NCI-H1436 treated with DMSO at 0.1 percent for 48 hours (cell line): ENCODE measurements at places on chromosomes 2 and 18.

GRCh38 chr2:168798076-168798887 is 4.2 kb upstream of the NOSTRIN start:
- no peak for DNase-seq

- no peak for DNase-seq
Observed at GRCh38 chr2:46148369-46148736, 148.9 kb upstream of the EPAS1 start.

DNA sequence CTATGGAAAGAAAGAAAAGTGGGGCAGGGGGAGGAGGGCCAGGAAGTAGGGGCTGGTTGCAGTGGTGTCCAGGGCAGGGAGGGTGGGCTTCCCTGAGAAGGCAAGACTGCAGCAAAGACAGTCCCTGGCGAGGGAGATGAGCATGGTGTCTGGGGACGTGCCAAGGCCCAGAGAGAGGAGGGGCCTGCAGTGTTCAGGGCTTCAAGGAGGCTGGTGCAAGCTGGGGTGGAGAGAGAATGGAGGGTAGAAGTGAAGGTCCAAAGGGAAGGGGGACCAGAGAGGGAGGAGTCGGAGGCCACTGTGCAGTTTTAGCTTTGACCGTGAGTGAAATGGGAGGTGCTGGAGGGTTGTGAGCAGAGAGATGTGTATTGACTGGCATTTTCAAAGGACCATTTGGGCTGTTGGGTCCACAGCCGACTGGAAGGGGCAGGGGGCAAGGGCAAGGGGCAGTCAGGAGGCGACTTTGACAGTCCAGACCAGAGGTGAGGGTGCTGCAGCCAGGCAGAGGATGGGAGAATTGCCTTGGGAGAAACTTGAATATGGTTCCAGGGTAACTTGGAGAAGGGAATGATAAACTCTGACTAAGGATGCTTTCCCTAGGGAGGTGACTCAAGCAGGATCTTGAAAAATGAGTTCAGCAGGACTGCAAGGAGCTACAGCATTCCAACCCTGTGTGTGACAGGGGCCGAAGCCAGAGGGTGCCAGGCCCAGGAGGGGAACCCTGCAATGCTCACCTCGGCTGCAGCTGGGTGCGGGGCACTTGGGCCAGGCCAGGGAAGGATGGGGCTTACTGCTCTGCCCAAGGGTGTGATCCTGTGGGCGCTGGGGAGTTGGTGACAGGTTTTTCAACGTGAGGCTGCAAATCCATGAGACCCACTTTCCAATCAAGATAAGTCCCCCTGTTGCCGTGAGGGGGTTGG is 177.1 kb upstream of the HAAO start:
- DNase-seq, result no peak

DNA sequence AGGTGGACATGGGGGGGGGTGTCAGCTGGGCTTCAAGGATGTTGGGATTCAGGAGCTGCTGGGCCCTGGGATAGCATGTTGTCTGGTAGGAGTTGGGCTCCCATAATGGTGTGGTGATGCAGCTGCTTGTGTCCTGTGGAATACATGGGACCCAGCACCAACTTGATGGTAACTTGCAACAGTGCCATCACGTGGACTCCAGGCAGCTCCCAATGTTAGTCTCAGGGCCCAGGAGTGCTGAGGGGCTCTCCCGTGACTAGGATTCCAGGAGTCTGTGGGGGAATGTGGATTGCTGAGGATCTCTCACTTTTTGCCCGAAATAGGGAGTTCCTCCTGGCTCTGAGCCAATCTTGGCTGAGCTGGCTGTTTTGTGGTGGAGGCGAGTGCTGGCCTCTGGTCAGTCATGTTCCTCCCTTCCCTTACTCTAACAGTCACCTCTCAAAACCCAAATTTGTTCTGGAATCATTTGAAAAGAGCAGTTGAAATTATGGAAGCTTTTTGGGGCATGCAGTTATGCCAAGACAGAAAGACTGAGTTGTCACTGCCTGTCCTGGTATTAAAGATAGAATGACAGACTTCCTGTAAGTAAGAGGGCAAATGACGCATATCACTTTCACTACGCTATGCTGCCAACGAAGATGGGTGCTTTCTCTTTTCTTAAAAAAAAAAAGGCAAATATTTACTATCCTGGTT is 607.1 kb downstream of the ADCYAP1 start:
- no peak for DNase-seq

- DNase-seq, result no peak
Observed at GRCh38 chr18:51279367-51279984, 82.0 kb upstream of the MEX3C start.

GRCh38 chr2:33116799-33117198 is 170.0 kb downstream of the LTBP1 start:
- DNase-seq, result no peak

DNA sequence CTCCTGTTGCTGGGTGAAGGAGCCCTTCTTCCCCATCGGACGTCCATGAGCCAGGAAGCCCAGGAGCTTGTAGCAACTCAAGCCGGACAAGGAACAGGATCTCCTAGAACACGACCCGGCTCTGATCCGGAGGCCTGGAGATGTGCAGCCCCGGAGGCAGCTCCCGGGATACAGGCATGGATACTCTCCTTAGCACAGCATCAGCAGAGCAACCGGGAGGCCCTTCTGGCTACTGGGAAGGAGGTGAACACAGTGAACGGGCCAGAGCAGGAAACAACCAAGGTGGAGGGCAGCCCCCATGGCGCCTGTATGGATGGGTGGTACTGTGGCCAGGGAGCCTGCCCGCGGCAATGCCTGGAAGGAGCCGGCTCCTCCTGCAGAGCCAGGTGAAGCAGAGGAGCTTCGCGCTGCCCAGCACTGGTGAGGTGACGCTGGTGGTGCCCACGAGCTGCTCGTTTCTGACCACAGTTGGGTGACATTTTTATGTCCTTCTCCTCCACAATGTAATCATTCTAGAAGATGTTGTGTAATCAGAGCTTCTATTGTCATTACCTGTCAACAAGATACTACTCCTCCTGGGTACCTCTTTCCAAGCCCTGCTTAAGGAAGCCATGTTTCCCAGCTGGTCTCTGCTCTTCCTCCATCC is 94.3 kb downstream of the TWIST2 start:
- DNase-seq, result no peak

DNA sequence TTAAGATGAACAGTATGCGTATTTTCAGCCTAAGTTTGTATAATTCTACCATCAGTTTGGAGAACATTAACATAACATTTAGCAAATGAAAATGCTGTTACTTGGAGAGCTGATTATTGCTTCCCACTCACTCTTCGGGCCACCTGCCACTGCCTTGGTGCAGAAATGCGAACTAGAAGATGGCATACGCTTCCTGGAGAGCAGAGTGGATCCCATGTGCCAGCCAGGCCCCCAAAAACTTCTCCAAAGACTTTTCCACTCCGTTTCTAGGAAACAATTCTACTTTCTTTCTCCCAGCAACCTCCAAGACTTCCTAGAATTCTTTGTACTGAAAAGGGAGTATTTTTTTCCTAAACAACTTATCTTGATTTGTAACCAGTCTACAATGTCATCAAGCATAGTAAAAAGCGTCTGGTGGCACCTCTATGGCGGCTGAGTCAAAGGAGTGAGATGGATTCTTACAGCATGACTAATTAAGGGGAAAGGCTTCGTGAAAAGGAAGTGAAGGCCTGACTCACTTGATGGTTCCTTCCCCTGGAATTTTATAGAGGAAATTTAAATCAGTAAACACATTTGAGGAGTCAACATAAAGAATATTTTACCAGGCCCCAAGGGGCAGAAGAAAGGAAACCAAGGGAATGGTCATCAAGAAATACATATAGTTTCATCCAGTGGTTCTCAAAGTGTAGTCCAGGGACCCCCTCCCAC is 36.6 kb downstream of the FEZ2 start:
- DNase-seq, result no peak

DNA sequence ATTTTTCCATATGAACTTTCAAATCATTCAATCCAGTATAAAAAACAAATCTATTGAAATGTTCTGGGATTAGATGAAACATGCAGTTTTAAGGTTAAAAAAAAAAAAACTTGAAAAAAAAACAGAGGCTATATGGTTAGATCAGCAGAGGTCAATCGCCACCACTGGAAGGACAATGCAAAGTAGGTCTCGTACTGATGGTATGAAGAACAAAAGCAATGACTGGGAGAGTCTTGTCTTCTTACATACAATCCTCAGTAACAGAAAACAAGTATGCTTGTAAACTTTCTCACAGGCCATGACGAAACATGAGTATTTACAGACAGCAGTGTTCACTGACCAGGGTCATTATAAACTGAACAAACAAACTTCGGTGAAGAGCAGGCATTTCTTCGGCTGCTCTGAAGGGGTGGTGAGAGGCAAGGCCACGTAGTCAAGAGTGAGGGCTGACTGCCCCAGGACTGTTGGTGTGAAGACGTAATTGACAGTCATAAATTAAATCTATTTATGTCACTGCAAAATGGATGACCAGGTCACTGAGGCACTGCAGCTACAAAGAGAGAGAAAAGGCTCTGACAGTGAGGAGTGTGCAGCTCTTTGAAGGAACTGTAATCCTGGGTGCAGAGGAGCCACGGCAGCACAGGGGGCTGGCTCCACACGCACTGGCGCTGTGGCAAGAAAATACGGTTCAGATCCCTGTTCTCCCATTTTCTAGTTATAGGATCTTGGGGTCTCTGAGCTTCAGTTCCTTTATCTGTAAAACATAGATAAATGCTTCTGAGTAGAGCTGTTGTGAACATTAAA is 60.0 kb downstream of the NXPH2 start:
- no peak for DNase-seq
